H1 (cell line): ENCODE measurements at places on chromosomes 2 and 18.

- no peaks in the 10 kb centered on the region for H3K27me3 ChIP-seq
- no peaks in the 10 kb centered on the region for H3K4me1 ChIP-seq
- no peak overlapping the region; the same call in 1 of the 2 replicates for H3K4me3 ChIP-seq
- H3K36me3 ChIP-seq = no peaks in the 10 kb centered on the region
Measured at GRCh38 chr2:201257956-201258665, 2.2 kb upstream of the CASP8 start.

GRCh38 chr2:111122631-111123421 is 2.1 kb downstream of the BCL2L11 start:
- peak overlapping the region; percentile 64; the same call in 1 of the 2 replicates for H3K27ac ChIP-seq
- peak overlapping the region; percentile 91 for H3K4me3 ChIP-seq
- H3K4me1 ChIP-seq = no peaks in the 10 kb centered on the region
- H3K36me3 ChIP-seq = peaks cover 19% of the 10 kb centered on the region

DNA sequence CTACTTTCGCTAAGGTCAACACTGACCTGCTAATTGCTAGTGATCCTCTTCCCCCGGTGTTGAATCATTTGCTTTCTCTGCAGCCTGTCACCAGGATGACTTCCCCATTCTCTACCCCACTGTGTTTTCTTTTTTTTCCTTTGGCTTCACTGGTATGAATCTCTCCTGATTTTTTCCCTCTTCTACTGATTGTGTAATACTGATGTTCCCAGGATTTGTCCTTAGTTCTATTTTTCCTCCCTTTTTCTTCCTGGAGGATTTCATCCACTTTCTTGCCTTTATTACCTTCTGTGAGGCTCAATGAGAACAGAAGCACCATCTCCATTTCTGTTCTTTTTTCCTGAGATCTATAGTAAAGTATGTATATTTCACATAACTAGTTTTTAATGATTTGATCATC is 14.1 kb upstream of the MSH2 start:
- peaks cover 11% of the 10 kb centered on the region for H3K36me3 ChIP-seq
- no peak for DNase-seq
- H3K4me1 ChIP-seq = no peaks in the 10 kb centered on the region
- no peak overlapping the region for H3K4me3 ChIP-seq

GRCh38 chr2:160970052-160970965 is 189.9 kb upstream of the TANK start:
- DNase-seq = peak; percentile 38
- peak overlapping the region; percentile 26; the same call in 1 of the 2 replicates for H3K4me3 ChIP-seq
- 0 out of 2 replicates have a peak, but pooled peaks cover 2% of the 10 kb centered on the region for H3K36me3 ChIP-seq
- H3K27ac ChIP-seq = peak overlapping the region; percentile 78
- H3K4me1 ChIP-seq = no peaks in the 10 kb centered on the region

DNA sequence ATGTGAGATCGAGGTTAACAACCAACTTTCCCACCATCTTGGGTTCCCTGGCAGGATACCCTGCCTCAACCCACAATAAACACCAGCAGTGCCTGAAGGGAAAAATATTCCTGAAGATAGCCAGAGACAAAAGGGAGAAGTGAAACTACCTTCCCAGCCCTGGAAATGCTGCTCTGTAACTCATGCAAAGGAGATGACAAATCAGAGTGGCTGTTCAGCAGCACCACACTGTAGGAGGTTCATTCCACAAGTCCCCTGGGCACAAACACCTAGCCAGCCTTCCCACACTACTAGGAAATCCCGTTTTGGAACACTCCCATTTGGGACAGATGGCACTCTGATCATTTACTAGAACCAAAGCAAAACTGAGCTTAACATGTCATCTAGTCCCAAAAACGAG is 190.7 kb upstream of the RBBP8 start:
- no peak for DNase-seq
- no peaks in the 10 kb centered on the region for H3K4me1 ChIP-seq
- H3K36me3 ChIP-seq = no peaks in the 10 kb centered on the region
- H3K27me3 ChIP-seq = no peaks in the 10 kb centered on the region
- H3K27ac ChIP-seq = no peak overlapping the region
- no peak overlapping the region for H3K4me3 ChIP-seq

DNA sequence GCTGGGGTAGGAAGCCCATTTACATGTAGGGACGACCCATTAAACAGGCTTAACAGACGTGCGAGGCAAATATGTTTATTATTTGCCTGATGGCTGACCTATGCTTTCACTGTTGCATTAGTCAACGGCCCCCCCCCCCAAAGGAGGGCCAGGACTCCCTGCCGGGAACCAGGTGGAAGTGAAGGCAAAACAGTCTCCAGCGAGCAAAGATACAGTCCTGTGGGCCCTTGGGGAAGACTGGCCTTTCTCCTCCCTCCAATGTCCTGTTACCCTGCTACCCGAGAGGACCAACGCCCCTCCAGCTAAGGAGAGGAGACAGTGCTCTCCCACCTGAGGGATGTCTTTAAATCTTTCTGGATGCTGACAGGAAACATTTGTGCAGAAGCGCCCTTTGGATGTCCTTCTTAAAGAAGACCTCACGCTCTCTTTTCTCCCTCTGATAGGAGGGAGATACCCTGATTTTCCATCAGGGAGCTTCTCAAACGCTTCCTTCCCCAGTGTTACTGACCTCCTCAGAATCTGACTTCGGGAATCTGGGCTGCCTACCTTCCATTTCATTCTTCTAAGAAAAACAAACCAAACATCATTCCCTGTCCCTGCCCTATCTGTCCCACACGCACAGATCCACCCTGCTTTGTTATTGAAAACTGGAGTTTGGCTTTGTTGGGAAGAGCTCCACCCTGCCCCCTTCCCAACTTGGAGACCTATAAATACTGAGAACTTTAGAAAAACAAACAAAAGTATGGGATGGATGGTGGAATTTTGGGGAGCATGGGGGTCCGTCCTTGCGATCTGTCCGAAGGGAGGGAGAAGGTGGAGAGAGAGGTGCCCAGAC is 135.9 kb upstream of the SIX3 start:
- peak overlapping the region; percentile 12; the same call in 1 of the 2 replicates for H3K4me3 ChIP-seq
- peaks cover 13% of the 10 kb centered on the region for H3K4me1 ChIP-seq
- no peaks in the 10 kb centered on the region for H3K36me3 ChIP-seq

DNA sequence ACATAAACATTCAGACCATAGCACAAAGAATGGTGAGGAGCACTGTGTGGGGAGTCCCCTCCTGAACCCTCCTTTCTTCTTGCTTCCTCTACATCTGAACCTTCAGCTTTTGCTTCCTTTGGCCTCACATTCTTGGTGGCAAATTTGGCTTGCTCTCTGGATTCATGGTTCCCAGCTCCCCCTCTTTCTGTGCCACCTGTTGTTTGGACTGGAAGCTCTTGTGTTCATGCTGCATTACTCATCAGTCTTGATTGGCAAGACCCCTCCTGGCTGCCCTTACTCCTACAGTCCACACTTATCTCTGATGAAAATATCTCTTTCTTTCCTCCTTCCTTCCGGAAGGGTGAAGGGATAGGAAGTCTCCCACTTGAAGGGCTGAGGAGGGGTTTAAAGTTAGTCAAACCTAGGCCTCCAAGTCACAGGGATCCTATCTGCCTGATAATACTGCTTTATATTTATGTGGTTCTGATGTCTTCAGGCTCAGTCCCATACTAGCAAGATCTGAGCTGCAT is 70.0 kb downstream of the MYO3B start:
- H3K36me3 ChIP-seq = no peaks in the 10 kb centered on the region
- H3K27ac ChIP-seq = no peak overlapping the region
- no peak overlapping the region for H3K4me3 ChIP-seq
- DNase-seq = no peak

DNA sequence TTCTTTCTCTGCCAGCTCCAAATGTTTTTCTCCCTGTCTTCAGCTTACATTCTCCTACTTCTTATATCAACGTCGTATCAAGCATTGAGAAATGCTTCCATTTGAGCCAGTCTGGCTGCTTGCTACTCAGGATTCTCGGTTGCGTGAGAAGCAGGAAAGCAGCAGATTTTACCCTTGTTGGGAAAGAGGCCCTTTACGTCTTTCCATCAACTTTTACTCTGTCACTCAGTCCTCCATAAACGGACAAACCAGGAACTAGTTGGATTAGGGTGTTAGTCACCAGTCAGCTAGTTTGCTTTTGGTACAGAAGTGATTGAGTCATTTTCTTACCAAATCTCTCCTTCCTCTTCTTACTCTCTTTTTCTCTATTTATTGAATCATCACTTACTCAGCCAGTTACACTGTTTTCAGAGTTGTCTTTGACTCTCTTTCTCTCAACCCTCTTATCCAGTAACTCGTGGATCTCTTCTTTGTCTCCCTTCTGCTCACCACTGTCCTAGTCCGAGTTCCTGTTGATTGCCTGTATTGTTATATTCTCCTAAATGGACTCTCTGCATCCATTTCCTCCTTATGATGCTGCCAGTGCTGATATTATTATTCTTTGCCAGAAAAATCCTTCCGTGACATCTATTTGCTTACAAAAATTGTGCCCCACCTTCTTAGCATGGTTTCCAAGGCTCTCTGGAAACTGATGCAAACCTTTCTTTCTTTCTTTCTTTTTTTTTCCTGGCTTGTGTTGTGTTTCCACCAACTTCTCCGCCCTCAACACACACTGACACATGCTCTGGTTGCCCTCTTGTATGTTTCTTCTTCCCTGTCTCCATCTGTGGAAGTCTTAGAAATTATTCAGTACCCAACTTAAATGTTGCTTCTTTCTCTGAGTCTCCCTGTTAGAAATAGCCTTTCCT is 61.5 kb downstream of the VRK2 start:
- H3K4me1 ChIP-seq = no peaks in the 10 kb centered on the region
- H3K27ac ChIP-seq = no peak overlapping the region
- H3K36me3 ChIP-seq = no peaks in the 10 kb centered on the region
